Nephron progenitor cell (in vitro differentiated cells): ENCODE measurements at places on chromosomes 7 and 10.
A peak's percentile ranks its signal among the peaks of the same experiment; 100 is the strongest.

DNA sequence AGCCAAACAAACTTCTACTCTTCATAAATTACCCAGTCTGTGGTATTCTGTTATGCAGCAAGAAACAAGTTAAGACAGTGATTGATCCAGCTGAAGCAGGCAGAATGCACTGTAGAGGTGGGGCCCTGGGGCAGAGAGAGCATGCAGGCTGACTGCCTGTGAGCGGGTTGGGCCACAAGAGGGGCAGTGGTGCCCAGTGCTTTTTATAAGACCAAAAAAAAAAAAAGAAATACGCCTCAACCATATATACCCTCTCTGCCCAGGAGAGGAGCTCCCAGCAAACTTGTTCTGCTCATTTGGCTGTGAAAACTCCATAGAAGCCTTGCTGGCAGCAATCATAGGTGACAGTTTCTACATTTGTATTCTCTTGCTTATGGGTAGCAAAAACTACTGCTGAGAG lies 104.7 kb downstream of the SORBS1 start:
- DNase-seq, result no peak

DNA sequence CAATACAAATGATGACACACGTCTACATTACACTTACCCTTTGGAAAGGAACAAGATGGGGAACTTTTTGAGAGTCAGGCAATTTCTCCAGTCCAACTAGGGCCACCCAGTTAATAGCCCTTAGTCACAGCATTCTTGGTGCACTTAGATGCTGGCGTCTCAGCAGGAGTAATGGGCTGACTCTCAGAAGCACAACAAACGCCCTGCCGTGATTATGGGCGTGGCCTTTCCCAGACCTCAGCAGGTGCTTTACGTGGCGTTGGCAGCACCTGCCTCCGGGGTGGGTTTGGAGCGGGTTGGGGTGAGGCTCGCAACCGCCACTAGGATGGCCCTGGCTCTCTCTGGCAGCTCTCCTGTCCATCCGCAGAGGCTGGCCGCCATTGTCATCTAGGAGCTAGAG lies 147.6 kb upstream of the SHH start:
- DNase-seq, result no peak

DNA sequence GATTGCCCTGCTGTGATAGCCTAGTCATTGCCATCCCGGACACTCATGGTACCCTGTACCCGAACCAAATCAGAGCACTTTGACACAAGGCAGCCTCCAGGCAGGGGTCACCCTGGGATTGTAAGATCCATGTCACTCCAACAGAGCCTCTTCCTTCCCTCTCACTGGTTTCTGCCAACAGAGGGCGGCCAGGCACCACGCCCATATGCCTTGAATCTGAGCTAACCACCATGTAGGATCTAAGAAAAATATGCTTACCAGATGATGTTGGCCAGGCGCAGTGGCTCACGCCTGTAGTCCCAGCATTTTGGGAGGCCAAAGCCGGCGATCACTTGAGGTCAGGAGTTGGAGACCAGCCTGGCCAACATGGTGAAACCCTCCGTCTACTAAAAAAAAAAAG lies 389.2 kb upstream of the KLF6 start:
- DNase-seq, result no peak

GRCh38 chr10:103802081-103802480 lies 53.3 kb downstream of the SH3PXD2A start:
- DNase-seq, result no peak

- no peak for DNase-seq
Measured at GRCh38 chr10:42962110-42962901, 114.6 kb upstream of the RET start.

DNA sequence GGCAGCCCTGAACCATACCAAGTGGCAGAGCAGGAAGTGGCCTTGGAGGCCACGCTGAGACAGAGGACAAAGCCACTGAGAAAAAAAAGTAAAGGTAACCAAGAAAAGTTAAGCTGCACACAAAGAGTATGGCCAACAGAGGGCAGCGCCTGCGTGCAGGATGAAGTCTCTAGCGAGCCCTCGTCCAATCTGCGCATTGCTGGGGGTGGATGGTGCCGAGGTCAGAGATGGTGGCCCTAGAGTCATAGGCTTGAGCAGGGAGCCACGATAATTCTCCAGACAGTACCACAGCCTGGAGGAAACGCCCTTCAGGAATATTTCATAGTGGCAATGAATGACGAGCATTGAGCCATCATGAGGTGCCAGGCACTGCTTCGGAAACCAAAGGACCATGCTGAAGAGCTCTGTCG lies 9.7 kb downstream of the ATP6V0E2 start:
- peak; percentile 65 for DNase-seq

GRCh38 chr7:11726001-11726793 lies 105.8 kb downstream of the THSD7A start:
- no peak for DNase-seq

DNA sequence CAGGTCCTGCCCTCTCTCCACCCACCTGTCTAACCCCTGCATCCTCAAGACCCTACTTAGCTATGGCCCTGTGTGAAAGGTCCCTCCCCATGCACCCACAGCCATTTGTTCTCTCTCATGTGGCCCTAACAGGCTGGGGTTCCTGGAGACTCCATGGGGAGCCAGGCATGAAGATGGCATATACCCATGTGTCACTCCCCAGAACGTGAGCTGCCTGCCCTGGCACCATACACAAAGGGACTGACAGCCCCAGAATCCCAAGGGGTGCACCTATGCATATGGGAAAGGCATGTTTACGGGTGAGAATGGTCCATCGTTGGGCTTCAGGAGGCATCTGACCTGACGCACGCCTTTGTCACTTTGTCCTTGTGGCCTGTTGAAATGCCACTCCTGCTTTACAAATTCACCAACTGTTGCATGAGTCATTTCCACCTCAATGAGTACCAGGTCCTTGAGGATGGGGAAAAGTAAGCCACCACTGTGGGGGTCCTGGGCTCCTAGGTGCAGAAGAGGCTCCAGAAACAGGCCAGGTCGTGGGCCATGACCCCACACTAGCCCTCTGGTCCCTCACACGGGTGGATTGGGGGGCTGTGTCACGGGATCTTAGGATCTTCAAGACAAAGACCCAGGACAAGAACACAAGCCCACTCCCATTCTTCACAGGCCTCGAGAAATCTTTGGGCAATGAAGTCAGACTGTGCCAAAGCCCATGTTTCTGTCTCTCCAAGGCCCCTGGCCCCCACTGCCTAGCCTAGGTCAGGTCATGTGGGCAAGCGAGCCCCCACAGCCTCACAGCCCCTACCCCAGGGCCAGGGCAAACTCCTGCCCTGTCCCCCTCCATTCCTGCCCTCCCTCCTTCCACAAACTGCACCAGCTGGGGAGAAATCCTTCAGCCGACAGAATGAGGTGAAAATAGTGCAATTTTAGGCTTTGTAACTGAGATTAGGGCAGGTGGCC lies 8.6 kb downstream of the GPRIN2 start:
- DNase-seq, result peak; percentile 2

DNA sequence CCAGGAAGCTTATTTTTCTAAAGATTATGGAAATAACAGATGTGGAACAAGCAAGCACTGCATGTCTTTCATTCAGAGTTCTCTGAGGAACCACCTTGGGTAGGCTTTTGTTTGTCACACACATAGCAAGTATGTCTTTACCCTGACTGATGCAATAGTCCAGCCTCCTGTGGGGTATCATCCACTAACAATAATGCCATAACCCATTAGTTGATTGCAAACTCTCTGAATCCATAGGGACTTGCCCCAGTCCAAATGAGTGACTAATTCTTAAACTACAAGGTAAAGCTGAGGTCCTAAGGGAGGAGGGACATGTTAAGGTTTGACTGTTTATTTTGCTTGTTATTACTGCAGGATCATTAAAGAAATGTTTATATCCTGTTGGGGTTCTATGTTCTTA lies 151.4 kb upstream of the PRPS1L1 start:
- no peak for DNase-seq

GRCh38 chr7:73734619-73735527 lies 3.7 kb downstream of the ABHD11 start:
- DNase-seq, result peak; percentile 80

DNA sequence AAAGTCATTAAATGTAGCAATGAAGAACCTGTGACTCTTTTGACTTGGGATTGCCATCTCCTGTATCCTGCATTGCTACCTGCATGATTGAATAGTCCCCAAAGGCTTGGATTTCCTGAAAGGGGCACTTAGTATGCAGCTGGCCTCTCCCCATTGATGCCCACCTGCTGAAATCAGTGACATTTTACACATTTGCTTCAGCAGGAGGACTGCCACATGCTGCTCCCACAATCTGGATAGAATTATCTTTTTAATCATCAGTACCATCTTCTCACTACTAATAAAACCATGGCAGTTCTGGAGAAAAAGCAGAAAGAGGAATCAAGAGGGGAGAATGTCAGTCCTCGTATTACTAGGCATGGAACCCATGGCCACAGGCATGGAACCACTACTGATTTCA lies 67.8 kb downstream of the SLC13A1 start:
- no peak for DNase-seq

DNA sequence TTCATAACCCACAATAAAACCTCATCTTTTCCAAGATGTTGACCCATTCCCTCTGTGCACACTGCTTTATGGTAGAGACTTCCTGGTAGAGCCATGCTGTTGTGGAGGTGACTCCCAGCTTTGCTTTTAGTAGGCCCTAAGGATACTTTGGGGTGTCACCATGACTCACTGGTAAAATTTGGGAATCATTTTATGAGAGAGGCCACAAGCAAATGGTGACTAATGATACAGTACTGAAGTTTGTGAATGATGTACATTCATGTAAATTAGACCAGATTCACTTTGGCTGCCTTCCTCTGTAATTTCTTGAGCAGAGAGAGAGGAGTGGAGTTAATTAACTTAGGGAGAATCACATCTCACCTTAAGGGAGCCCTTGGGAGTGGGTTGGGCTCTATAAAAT lies 686.5 kb downstream of the LRMDA start:
- DNase-seq, result no peak

GRCh38 chr10:123527151-123527550 lies 139.0 kb upstream of the GPR26 start:
- DNase-seq, result no peak

- DNase-seq, result no peak
Measured at GRCh38 chr7:111011520-111011919, 79.4 kb upstream of the LRRN3 start.

GRCh38 chr10:118687472-118687871 lies 67.3 kb downstream of the CACUL1 start:
- DNase-seq, result no peak

GRCh38 chr10:71584461-71584860 lies 135.1 kb downstream of the C10orf105 start:
- no peak for DNase-seq

GRCh38 chr7:106216923-106217542 lies 67.8 kb downstream of the NAMPT start:
- DNase-seq, result no peak

GRCh38 chr7:1939434-1940401 lies 269.6 kb downstream of the ELFN1 start:
- DNase-seq, result peak; percentile 34

DNA sequence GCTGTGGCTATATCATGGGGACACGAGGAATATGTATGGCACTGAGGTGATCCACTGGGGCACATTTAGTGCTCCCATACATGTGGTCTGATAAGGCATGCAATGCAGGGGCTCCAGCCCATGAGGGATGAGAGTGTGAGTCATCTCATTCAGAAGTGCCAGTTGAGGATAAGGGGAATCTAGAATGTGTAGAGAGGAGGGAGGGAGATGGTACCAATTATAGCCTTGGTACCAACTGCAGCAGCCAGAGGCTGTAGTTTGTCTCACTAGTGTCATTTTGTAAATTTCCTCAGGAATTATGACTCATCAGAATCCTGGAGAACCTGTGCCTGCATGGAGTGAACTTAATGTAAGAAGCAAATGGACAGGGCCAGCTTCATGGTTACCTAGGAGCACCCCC lies 46.2 kb downstream of the LAMB4 start:
- DNase-seq, result no peak

- no peak for DNase-seq
Measured at GRCh38 chr10:16987976-16988610, 141.5 kb downstream of the CUBN start.

GRCh38 chr7:42167206-42167605 lies 69.8 kb downstream of the GLI3 start:
- no peak for DNase-seq

DNA sequence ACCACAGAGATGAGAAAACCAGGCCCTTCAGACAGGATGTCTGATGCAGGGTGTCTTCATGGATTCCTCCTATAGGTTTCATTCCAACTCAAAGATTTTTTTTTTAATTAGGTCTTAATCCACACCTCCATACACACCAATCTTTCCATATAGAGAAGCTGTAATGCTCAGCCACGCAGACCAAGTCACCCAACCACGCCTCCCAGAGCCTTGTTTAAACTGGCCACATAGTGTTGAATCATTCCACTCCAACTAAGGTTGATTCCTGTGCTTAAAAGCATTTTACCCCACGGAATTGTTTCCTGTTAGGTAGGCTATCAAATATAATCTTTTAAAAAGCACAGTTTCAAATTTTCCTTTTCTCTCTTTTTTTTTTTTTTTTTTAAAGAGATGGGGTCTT lies 153.6 kb downstream of the TYW1B start:
- no peak for DNase-seq

GRCh38 chr10:88038268-88038667 lies 174.8 kb downstream of the PTEN start:
- no peak for DNase-seq

DNA sequence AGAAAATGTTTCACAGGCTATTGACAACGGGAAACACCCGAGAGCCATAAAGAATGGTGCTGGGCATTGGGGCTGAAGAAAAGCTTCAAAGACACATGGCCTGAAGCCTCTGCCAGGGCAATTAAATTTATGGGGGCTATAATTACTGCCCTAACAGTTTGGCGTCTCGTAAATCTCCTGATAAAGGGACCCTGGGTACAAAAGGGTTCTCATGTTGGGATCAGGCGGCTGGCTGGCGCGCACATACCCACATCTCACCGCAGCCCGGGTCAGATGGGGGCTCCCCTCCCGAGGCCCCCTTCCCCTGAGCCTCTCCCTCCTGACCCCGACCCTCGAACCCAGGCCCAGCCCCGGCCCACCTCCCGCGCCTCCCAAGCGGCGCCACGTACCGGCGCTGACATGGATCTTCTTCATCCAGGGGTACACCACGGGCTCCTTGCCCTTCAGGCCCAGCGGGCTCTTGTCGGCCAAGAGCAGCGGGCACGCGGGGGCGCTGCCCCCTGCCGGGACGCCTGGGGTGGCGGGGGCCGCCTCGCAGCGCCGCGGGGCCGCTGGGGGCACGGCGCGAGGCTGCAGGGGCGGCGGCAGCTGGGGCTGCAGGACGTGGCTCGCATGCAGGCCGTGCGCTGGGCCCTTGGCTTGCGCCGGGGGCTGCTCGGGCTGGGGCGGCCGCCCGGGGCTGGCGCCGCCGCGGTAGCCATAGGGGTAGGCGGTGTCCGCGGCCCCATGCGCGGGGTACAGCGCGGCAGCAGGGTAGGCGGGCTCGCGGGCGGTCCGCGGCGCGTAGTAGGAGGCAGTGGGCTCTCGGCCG lies 623 bp downstream of the HOXA4 start:
- DNase-seq, result peak; percentile 75

- DNase-seq, result peak; percentile 70
Measured at GRCh38 chr10:93541402-93542357, 24.8 kb upstream of the FFAR4 start.

GRCh38 chr7:106166651-106167342 lies 54.7 kb upstream of the SYPL1 start:
- DNase-seq, result peak; percentile 56

- DNase-seq, result peak; percentile 18
Measured at GRCh38 chr7:148898845-148899484, 14.9 kb upstream of the EZH2 start.
